EL (cell line): ENCODE measurements at places on chromosomes 1 and 21.

- no peak for DNase-seq
Observed at GRCh38 chr1:158564608-158565007, 5.8 kb downstream of the OR6P1 start.

DNA sequence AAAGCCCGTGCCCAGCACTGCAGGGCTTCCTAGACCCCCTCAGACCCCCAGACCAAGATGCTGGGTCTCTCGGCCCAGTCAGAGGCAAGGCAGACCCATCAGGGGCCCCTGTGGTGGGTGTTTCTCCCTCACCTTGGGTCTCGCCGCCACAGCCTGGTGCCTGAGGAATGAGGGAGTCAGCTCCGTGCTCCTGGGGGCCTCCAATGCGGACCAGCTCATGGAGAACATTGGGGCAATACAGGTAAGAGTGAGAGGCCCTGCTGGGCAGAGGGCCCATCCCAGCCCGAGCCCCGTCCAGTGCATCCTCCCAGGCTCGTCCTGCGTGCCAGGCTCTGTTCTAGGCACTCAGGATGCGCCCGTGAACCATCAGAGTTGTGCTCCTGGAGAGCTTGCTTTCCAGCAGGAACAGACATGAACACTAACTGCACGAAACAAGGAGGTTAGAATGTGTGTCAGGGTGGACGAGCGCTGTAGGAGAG is 51.5 kb downstream of the KCNAB2 start:
- no peak for DNase-seq

DNA sequence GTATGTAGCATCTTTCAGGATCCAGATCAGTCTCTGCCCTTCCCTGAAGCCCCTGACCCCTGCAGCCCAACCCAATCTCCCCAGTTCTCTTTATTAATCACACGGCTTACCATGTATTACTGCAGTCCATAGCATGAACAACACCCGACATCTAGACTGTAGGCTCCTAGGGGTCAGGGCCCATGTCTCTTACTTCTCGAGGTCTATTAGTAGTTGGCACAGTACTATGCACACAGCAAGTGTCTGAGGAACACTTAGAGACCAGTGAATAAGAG is 27.1 kb downstream of the CAMK1G start:
- no peak for DNase-seq

DNA sequence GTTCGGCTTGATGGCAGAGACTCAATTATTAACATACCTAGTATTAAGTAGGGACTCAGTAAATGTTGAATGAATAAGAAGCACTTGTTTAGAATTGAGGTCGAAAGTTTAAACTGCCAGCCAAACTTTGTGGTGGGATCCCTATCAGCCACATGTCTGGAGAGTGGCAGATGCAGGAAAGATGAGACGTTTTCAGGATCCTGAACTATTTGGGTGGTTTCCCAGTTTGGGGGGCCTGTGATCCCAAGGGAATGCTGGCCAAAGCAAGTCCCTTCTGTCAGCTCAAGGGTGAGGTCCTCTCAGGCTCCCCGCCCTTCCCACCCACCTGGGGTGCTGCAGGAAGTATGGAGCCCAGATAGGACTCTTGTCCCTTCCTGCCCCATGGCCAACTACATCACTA is 38.6 kb downstream of the KCNC4 start:
- no peak for DNase-seq

DNA sequence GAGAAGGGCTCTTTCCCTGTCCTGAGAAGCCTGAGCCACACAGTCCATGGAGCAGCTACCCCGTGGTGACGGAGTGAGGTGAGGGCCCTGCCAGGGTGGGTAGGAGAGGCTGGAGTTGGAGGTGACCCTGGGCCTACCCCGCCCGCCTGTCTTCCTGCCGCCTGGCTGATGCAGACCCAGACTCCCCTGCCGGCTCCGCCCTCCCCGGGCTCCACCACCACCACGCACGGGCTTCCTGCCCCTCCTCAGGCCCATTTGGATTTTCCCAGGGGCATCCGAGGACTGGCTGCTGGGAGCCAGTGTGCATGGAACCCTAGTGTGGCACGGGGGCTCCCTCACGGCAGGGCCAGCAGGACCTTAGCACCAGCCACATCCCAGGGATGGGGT is 32.5 kb downstream of the PODN start:
- DNase-seq = no peak
